Right renal cortex interstitium (tissue), 3 donors: ENCODE measurements at places on chromosomes 13 and 19.

DNA sequence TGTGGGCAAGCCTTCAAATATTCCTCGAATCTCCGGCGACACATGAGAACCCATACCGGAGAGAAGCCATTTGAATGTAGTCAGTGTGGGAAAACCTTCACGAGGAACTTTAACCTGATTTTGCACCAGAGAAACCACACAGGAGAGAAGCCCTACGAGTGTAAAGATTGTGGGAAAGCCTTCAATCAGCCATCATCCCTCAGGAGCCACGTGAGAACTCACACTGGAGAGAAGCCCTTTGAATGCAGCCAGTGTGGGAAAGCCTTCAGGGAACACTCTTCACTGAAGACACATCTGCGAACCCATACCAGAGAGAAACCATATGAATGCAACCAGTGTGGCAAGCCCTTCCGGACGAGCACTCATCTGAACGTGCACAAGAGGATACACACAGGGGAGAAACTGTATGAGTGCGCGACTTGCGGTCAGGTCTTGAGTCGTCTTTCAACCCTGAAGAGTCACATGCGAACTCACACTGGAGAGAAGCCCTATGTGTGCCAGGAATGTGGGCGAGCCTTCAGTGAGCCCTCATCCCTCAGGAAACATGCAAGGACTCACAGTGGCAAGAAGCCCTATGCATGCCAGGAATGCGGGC is 28.8 kb downstream of the ZNF333 start:
- no peak for DNase-seq

- DNase-seq: no peak
These were observed 150.1 kb upstream of the TSC22D1 start for GRCh38 chr13:44726214-44726613.

- no peak for DNase-seq
These were observed 6.7 kb downstream of the RAP2A start for GRCh38 chr13:97440598-97441170.

GRCh38 chr13:49627831-49628652 is at the start of gene ARL11:
Gene ARL11 (plus strand): TSS chr13:49628507. CDS start chr13:49630448, 1,941 bp downstream.
- DNase-seq: no peak

DNA sequence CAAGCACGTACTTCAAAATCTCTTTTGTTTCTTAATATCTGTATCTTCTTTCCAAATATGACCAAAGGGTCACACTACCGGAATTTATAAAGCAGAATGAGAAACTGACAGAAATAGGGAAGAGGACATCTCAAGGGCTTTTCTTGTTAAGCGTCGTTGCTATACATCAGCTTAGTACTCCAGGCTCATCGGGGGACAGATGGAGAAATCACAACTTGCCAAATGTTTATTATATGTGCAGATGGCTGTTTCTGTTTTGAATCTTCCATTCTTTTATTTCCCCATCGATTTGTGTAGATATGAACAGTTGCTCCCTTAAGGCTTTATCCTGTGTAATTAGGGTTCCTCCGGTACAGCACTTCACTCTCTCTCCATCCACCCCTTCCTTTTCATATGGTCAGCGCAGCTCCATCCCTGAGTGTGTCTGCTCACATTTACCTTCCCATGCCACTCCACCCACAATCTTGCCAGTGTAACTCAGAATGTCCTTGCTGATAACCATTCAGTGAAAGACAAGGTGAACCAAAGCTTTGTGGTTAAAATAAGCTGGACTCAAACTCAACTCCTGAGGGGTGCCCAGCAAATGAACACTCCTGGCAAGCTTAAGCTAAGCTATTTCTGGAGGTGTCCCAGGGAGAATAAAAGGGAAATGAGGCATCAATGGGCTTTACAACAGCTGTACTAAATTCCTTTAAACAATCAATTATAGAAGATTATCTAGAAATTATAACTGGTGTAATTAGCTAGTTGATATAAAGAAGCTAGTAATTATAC is 51.3 kb downstream of the TBC1D4 start:
- DNase-seq: no peak

GRCh38 chr13:61316647-61317046 is 99.0 kb downstream of the PCDH20 start:
- no peak for DNase-seq

GRCh38 chr13:31588316-31588715 is 151.0 kb upstream of the RXFP2 start:
- no peak for DNase-seq

GRCh38 chr13:40155201-40155600 is 499.7 kb downstream of the COG6 start:
- no peak for DNase-seq

DNA sequence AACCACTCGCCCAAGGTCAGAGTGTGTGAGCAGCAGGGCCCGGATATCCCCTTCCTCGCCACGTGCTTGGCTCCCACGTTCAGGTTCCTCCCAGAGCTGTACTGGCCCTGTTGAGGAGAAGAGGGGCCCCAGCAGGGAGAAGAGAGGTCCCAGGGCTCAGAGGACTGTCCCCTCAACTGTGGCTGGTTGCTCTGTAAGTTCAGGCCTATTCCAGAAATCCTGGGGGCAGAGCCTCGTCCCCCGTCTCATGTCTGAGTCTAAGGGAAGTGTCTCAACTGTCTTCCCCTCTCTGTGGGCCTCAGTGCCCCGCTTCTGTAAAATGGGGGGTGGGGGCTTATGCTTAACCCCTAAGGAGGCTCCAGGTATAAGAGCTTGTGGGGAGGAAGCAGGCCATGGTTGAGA is 3.9 kb downstream of the PPP5C start:
- DNase-seq: no peak

DNA sequence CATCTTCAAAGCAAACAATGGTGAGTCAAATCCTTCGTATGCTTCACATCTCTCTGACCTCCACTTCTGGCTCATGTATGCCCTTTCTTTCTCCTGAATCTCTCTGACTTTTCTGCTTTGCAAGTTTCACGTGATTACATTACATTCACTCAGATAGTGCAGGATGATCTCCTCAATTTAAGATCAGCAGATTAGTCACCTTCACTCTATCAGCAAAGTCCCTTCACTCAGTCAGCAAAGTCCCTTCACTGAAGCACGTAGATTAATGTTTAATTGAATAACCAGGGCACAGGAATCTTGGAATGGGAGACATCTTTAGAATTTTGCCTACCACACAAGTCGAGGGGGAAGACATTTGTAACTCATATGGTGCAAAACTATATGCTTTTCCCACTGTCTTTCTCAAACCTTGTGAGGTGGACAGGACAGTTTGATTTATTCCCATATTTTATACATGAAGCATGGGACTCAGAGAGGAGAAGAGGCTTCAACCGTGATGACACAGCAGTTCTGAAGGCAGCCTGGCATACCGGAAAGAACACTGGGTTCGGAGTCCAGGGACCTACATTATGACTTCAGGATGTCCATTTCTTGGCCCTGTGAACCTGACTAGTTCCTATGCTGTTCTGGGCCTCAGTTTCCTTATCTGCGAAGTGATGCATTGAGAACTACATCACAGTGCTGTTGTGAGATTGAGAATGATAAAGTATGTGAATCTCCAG is 23.3 kb downstream of the SIGLECL1 start:
- no peak for DNase-seq

GRCh38 chr19:40241809-40242384 is 15.4 kb upstream of the CCNP start:
- no peak for DNase-seq

DNA sequence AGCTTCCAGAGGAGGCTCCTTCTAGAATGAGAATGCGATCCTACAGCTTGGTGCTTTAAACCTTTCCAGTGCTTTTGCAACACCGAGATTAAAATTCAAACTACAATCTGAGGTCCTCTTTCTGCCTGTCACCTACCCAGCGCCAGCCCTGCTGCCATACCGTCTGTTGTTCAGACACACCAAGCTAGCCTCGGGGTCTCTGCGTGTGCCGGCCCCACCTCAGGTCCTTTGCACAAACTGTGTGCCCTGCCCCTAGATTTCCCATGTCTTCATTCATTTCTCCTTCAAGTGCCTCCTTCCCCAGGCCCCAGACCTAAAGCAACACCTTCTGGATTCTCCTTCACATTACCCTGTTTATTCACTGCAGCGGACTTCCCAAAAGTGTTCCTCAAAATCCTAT is 11.1 kb downstream of the HSH2D start:
- DNase-seq: no peak

GRCh38 chr13:108342369-108343289 is 73.1 kb downstream of the TNFSF13B start:
- DNase-seq: no peak

DNA sequence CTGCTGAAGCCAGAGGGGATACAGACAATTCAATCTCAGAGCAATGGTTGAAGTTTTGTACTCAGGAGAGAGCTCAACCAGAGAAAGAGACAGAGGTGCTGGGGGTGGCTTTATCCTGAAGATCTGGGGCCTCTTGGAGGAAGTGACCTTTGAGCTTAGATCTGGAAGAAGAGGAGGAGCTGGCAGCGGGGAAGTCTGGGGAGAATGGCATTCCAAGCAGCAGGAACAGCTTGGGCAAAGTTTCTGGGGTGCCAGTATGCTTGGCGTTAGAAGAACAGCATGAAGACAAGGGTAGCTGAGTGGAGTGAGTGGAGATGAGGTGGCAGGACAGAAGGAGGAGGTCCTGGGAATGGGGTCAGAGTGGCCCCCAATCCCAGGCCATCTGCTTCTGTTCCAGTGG is 11.3 kb downstream of the MAST3 start:
- no peak for DNase-seq

- no peak for DNase-seq
These were observed 3.6 kb downstream of the KMT2B start for GRCh38 chr19:35721374-35721773.

DNA sequence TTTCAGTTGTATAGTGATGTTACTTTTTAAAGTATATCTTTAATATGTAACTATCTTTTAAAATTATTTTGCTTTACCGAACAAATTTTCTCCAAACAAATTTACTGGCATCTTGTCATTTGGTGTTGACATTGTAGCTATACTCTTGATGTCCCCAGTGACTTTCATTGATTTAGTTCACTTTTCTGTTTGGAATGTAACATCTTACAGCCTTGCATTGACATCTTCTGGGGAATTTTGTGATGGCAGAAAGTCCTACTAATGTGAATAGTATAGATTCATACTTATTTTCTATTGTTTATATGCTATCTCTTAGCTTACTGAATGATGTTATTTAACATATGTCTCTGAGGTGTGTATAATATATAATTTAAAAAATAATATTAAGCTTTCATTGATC is 800.9 kb upstream of the ATXN8OS start:
- DNase-seq: no peak

DNA sequence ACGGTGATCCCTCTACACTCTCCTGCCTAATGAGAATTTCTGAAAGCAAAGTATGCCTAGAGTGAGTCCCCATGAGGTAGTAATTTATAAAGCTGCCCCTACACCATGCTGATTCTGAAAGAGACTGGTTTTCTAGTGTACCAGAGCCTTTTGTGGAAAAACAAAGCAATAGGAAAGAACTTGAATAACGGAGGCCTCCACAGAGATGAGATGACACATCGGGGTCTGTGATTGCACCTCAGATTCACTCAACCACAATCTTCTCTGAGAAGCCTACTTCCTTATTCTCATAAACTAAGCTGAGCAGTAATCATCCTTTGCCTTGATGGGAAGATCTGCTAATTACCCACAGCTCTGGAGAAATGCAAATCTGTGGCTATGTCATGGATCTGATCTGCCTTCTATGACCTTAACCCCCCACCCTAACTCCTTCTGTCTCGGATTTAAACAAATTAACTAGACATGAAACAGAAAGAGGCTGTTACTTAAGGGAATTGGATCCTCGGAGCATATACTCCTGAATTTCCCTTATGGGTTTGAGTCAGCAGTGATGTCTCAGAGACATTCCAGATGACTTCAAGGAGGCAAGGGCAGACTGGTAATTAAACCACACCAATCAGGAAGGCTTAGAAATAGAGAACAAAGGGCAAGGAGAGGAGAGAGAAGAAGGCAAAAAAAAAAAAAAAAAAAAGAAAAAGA is 128.0 kb downstream of the DCT start:
- no peak for DNase-seq

- no peak for DNase-seq
These were observed at the start of gene MAMSTR for GRCh38 chr19:48719263-48720171. Gene MAMSTR (minus strand): TSS chr19:48719725. CDS start chr19:48719031, 694 bp downstream.

DNA sequence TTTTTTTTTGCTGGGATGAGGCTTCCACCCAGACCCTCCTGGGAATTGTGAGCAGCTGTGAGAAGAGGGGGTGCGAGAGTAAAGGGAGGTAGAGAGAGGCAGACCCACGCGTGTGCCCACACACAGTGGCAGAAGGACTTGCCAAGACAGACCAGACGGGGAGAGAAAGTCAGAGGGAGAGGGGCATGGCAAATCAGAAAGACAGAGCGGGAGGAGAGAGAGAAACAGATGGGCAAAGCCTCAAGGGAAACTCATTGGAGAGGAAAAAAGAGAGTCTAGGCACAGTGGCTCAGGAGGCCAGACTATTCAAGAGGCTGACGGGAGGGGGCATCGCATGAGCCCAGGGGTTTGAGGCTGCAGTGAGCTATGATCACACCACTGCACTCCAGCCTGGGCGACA is 17.0 kb downstream of the CATSPERG start:
- no peak for DNase-seq

DNA sequence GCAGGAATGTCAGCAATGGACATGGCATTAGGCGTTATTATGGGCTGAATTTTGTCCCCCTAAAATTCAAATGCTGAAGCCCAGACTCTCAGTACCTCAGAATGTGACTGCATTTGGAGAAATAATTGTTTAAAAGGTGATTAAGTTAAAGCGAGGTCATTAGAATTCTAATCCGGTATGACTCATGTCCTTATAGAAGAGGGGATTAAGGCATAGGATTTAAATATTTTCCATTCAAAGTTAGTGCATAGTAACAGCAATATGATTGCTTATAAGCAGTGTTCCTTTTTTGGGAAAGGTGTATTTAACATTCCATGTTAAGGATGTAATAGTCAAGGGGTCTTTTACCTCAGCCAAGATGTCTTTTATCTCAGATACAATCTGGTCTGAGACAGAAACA is 95.5 kb downstream of the NHLRC3 start:
- no peak for DNase-seq

GRCh38 chr13:33554919-33555791 is 262.8 kb upstream of the RFC3 start:
- no peak for DNase-seq

DNA sequence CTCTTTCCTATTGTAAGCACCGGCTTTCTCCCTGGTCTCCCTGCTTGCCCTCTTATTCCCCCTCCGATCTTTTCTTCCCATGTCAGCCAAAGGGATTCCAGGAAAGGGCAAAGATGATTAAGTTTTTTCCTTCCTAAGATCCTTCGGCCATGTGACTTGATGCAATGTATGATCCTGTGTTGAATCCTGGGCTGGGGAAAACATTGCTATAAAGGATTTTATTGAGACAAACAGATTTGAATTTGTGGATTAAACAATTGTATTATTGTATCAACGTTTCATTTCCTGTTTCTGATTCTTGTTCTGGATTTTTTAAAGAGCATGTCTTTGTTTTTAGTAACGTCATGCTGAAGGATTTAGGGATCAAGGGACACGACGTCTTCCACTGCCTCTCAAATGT is 16.9 kb upstream of the ZNF541 start:
- no peak for DNase-seq

GRCh38 chr13:46846726-46847125 is 49.8 kb upstream of the ESD start:
- no peak for DNase-seq
